ENCODE measurements at places on chromosomes 5 and 9.

GRCh38 chr9:102995033-102995432, at the start of gene CYLC2:
TSS of gene CYLC2 (plus strand) at chr9:102995333. CDS start at chr9:102995381, 48 bp downstream.
- no peak for DNase-seq

DNA sequence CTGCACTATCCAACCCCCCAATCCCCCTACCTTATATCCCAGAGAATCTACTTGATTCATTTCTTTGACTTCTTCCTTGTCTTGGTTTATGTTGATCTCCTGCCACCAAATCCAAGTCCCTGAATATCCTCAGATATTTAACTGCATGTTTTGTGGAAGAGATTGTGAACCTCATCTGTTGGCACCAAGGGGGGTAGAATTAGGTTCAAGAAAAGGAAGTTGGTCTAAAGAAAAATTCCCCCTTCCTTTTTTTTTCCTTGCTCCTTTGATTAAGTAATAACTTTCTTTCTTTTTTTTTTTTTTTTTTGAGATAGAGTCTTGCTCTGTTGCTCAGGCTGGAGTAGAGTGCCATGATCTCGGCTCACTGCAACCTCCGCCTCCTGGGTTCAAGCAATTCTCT, 526 bp upstream of the CD14 start:
- no peak for DNase-seq

DNA sequence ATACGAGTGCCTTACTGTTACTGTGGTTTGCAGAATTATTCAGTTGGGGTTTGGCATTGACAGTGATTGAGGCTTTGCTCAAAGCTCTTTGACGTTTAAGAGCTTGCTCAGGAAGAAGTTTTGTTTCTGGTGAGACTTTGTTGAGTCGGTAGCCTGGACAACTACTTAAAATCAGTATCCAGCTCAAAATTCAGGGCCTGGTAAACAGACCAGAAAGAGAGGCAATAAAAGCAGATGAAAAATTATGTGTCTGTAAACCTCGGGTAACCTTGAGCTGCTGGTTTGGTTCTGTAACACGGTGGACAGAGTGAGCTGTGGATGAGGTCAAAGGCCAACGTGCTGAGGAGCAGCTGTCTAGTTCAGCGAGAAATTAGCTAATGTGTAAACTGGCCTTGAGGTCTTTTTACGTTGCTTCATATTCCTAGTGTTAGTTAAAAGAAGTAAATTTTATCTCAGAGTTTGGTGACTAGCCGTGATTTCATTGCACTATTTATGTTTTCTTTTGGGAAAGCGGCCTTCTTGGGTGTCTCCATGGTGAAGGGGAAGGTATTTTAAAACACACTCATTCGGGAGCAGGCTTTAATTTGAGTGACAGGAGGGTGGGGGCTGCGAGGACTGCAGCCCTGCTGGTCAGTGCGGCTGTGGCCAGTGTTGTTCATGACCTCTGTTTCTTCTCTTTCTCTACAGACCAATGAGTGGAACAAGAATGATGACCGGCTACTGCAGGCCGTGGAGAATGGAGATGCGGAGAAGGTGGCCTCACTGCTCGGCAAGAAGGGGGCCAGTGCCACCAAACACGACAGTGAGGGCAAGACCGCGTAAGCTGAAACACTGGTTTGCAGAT, 82.0 kb upstream of the TTC23L start:
- peak; percentile 57 for DNase-seq

GRCh38 chr5:31412324-31412723, 119.6 kb downstream of the DROSHA start:
- DNase-seq, result no peak

DNA sequence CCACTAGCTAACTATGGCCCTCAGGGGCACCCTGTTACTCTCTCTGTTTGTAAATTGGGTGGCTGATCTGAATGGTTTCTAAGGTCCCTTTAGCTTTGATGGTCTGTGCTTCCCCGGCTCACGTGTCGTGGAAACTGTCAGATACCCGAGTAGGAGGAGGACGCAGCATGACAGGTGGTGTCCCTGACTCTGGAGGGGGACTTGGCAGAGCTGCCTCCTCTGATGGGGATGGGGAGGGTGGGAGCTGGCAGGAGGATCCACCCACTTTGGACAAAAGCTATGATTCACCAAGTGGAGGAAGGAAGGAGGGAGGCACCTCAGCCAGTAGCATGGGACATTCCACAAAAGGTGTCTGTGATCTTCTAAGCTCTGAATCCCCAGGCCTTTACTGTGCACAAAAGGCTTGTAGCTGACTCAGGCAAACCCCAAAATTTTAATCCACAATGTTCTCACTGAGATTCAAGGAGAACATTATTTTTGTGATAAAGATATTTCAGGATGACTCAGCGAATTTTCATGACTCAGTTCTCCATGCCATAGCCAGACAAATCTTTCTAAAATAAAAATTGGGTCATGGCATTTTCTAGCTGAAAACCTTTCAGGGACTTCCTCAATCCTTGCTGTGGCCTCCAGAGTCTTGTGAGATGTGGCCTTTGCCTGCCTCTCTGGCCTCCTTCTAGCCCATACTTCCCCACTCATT, 131.0 kb upstream of the BRINP1 start:
- DNase-seq, result no peak

DNA sequence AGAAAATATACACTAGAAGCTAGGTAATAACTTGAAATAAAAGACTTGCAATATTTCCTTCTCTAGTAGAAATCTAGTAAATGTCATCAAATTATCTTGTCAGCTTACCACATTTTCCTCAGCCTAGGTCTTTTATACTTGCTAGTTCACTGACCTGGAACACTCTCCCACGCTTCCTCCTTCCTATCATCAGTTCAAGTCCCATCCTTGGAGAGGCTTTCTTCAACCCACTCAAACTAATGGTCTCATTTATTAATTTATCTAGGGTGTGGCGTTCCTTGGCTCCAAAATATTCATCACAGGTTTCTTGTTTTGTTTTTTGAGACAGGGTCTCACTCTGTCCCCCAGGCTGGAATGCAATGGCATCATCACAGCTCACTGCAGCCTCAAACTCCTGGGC, 2.9 kb downstream of the FAM13B start:
- DNase-seq, result no peak

GRCh38 chr5:154472871-154473580, 5.0 kb downstream of the HAND1 start:
- DNase-seq, result peak; percentile 64

DNA sequence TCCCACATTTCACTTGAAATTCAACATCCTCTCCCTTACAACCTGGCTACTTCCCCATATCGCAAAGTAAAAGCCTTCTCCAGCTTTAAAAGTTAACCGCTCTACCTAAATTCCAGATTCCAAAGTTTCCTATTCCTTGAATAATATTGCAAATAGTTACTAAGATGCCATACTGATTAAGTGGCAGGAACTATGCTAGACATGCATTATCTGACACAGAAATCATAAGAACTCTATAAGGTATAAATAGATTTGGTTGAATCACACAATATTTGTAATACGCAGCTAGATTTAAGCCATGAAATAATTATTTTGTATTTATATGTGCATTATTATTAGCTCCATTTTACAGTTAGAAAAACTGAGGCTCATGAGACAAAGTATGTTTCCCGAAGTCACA, 92.8 kb downstream of the NFIB start:
- DNase-seq, result no peak

DNA sequence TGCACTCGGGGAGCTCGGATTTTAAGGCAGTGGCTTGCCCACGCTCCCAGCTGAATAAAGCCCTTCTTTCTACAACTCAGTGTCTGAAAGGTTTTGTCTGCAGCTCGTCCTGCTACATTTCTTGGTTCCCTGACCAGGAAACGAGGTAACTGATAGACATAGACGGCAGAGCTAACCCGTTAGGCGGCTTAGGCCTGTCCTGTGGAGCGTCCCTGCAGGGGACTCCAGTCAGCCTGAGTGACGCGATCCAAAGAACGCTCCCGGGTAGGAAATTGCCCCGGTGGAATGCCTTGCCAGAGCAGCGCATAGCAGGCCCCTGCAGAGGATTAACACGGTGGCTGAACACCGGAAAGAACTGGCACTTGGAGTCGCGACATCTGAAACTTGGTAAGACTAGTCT, 1.8 kb upstream of the SELENOP start:
- peak; percentile 85 for DNase-seq

DNA sequence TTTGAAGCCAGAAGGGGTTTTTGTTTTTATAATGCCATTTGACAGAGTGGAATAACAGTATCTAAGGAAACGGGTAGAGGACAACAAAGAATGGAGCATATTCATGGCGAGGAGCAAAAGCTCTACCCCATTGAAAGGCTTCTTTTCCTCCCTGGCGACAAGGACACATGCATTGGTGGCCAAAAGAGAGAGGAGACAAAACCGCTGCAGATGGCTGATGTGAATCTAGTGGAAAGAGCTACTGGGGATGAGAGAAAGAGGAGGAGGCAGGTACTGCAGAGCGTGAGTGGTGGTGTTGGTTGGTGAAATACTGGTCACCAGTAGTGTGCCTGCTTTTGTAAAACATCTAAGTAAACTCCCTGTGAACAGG, 491 bp downstream of the APC start:
- no peak for DNase-seq

DNA sequence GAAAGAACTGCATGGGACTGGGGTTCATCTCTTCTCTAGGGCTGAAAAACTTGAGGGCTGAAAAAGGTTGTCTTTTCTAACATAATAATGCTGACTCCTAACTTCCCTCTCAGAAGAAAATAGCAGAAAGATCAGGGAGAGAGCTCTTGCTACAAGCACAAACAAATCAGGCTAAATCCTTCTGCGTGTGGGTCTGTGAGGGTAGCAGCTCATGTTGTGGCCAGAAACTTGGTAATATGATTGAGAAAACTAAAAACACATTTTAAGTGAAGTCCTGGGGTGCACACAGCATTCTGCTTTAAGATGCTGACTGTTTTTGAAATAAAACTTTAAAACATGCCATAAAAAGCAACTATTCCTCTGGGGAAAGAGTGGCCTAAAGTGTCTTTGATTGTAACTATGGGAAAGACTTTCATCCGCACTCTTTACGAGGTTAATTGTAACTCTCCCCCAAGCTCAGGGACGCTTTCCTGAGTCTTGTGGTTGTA, 56.7 kb downstream of the SAXO1 start:
- no peak for DNase-seq

- DNase-seq, result no peak
Observed at GRCh38 chr5:89584339-89584956, 701.5 kb upstream of the MEF2C start.

GRCh38 chr9:92115071-92115858, at the start of gene SPTLC1:
TSS of gene SPTLC1 (minus strand) at chr9:92115413. CDS start at chr9:92115370, 43 bp downstream.
- DNase-seq, result peak; percentile 98

GRCh38 chr9:87675906-87676515, 49.9 kb upstream of the CTSL start:
- DNase-seq, result no peak

DNA sequence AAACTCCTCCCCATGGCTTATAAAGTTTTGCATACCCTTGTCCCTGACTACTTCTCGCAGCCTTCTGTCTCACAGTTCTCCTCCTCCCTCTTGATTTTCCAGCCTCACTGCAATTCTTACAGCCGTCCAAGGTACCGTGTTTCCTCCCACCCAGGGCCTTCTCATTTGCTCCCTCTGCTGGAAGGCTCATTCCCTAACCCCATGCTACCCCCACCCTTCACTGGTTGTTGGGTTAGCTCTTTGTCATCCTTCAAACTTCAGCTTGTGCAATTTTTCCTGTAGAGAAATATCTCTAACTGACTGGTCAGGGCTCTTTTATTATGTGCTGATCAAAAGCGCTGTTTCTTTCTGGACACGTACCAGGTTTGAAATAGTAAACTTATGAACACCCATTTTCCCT, 329.2 kb downstream of the EBF1 start:
- no peak for DNase-seq

GRCh38 chr9:124517600-124517999, 10.4 kb upstream of the NR5A1 start:
- DNase-seq, result no peak

DNA sequence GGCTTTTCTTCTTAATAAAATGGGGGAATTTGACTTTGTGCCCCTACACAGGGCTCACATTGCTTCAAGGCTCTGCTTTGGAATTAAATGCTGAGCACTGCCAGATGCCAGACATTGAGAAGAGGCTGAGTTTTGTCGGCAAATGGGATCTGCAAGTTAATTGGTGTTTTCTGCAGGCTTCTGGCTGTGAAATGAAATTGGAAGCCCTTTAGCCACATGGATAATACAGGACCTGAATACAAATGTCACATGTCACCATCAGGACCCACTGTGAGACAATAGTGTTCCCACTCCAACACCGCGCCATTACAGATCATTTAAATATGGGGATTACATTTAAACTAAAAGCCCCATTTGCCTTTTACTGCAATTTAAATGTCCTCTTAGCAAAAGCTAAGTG, 164.4 kb downstream of the ZSWIM6 start:
- DNase-seq, result peak; percentile 70

DNA sequence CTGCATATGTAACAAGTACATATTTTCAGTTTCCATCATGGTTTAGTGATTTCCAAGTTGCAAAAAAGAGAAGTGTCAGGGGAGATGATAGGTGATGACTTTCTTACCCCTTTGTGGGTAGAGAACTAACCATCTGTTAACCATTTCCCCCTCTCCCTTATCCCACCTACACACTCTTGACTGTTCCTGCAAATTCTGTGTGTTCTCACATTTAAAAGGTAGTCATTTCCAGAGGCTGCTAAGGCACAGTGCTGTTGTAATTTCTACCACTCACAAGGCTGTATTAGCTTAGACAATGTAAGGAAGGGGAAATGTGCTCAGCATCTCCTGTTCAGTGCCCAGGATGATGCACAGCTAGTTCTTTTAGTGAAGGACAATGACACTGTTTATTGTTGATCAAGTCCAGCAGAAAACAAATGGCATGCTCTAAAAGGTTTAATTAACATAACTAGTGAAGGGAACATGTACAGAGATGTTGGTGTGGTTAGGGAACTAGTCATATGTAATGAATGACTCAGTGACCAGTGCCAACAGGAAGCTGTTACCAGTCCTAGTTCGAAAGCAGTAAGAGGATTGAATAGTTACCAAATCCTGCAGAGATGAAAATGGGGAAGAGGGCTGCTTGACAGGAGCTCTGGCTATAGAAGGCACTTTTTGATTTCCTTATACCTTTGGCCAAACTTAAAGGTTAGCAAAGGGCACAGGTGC, 165.1 kb downstream of the PLK2 start:
- no peak for DNase-seq

DNA sequence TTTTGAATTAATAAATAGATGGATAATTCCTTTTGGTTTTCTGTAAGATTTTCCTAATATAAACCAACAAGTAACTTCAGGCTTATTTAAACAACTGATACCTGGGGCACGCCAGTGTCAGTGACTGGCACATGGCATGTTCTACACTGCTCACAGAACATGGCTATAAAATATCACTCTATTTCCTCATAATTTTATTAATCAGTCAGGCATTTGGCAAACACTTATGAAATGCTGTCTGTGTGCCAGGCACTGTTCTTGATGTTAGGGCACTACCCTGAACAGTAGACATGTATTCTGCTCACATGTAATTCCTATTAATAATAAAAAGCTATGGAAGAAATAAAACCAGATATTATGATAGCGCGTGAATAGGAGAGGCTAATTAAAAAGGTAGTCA, 661.0 kb downstream of the DTWD2 start:
- no peak for DNase-seq

DNA sequence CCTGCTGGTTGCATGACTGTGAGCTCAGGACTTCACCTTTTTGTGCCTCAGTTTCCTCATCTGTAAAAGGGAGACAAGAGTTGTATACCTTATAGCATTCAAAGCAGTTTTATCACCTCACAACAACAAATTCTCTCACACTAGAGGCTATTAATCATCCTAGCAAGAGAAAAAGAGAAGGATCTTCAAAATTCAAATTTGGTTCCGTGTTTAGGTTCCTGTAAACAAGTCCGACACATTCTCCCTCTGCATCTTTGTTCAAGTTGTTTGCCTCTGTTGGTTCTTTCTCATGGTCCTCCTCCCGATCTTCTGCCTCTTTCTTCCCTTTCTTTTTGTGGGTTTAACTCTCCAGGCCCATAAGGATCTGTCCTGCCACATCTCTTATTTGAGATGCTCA, 218.0 kb downstream of the PIK3R1 start:
- no peak for DNase-seq

- DNase-seq, result no peak
Observed at GRCh38 chr5:92644266-92644886, 936.6 kb downstream of the NR2F1-AS1 start.
